M059J (cell line): ENCODE measurements at places on chromosomes 3 and 15.

- peak; percentile 100 for DNase-seq
These were observed 22.6 kb downstream of the RARRES1 start for GRCh38 chr3:158709666-158710083.

- DNase-seq: no peak
These were observed 391.9 kb upstream of the THRB start for GRCh38 chr3:24886501-24886900.

DNA sequence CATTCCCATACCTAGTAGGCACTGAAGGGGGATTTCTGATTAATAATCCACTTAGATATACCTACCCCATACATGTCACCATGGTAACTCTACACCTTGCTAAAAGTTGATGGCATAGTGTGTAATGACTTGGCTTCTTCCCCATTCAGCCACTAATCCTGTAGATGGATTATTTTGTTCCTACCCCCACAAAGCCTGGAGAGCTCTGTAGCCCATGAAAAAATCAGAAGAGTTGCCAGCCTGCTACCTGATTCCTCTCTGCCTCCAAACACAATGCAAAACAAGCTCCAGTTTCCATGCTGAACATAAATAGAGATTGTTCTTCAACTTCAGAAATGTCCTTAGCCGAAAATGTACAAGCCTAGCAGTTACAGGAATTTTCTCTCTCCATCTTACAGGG is 98.9 kb upstream of the PFN2 start:
- no peak for DNase-seq

DNA sequence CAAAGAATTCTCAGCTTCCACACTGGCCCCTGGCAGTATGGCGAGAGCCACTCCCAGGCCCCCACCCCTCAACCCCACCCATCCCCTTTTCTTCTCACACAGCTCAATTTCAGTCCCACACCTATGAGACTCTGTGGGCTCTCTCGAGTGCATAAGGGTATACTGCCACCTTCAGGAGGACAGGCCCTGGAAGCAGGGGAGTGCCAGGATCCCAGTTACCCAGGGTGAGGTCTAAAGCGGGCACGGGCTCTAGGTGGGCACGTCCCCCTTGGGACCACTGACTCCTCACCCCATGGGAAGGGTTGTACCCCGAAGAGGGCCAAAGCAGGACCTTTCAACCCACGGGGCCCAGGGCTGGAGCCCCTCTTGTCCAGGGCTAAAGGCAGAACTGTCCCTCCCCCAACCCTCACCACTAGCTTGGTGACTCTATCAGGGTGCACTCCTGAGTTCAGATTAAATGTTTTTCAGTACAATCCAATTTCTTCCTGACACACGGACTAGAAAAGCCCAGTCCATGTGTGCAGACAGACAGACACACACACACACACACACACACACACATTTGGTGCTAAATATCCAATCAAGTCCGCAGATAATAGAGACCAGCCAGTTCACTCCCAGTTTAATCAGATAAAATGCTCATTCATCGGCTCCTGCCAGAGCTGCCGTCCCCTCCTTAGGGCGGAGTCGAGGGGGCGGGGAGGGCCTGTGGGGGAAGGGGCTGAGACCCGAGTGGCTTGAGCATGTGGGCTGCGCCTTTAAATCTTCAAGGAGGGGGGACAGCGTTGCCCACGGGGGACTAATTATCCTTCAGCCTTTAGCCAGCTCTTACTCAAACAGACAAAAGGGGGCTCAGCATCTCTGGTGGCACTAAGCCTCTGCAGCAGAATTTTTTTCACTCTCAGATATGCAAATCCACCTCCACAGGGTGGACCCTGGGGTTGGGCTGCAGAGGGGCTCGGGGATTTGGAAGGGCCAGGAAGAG is 59.3 kb downstream of the CYP11A1 start:
- DNase-seq: peak; percentile 67

DNA sequence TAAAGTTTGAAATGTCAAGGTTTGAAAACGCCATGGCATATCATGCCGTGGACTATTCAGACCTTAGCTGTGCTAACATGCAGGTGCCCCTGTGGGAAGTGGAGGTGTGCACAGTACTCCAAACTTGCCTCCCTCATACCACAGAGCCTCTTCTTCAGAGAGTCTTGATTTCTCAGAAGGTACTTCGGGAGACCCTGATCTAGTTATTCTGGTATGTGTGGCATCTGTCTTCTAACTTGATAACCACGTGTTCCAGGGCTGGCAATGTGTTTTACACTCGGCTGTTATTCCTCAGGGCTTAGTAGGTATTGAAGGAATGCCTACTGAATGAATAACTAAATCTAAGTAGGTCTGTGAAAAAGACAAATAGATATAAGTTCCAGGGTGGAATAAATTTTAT is 309.9 kb downstream of the CLSTN2 start:
- DNase-seq: peak; percentile 72

DNA sequence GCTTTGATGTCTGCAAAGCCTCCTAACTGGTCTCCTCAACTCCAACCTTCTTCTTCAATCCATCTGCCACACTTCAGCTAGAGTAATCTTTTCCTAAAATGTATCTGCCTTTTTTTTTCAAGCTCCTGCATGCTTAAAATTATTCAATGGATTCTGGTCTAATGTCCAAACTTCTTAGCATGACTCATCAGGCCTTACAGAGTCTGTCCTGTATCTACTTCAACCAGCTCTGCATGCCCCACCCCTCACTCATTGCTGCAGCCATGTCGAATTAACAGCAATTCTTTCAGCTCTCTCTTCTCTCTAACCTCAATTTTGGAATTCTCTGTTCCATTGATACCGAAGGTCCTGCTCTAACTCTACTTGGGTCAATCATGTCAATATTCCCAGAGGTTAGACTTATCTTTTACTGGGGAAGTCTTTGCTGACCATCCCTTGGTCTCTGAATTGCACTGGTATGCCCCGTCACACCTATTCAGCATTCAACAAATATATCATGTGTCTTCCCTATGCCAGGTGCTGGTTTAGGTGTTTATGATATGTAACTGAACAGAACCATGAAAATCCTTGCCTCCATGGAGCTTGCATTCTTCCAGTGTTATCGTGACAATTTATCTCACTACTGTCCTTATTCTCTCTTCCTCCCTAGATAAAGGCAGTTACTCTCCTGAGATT is 88.5 kb upstream of the NANOGP8 start:
- peak; percentile 43 for DNase-seq
